ENCODE measurements at places on chromosomes 1 and 21.
A peak's percentile ranks its signal among the peaks of the same experiment; 100 is the strongest.

- no peak for DNase-seq
These were observed 12.6 kb downstream of the SUCO start for GRCh38 chr1:172545396-172546004.

DNA sequence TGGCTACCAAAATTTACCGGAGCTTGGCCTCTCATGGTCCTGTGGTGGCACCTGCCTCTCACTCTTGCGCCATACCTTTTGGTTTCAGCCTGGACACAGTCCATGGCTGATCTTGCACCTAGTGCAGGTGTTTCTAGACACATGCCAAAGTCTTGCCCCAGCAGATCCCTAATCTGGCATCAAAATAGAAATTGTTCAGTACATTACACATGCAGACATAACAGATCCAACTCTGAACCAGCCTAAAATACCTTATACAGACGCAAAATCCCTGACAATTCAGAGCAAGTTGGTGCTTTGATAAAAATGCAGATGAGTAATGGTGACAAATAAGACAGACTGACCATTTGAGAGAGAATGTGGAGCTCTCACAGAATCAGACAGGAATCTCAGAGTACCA, 44.1 kb downstream of the NGF start:
- no peak for DNase-seq

DNA sequence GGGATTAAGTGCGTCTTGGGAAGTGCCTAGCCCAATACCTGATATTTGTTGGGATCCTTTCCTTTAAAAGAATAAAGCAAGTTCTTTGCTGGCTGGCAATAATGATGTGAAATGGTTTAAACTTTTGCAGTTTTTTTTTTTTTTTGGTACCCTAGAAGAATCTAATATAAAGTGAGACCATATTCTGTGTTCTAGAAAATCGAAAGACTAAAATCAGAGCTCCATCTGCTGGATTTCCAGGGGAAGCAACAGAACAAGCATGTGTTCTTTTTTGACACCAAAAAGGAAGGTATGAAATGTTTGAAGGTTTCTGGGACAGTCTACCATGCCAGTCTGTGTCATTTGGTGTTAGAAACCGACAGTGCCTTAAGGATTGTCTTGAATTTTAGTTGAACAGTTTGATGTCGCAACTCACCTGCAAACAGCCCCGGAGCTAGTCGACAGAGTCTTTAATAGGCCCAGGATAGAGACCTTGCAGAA, 6.4 kb downstream of the UTP11 start:
- DNase-seq: peak; percentile 52

GRCh38 chr1:115261496-115261895, 76.6 kb downstream of the NGF start:
- DNase-seq: no peak

DNA sequence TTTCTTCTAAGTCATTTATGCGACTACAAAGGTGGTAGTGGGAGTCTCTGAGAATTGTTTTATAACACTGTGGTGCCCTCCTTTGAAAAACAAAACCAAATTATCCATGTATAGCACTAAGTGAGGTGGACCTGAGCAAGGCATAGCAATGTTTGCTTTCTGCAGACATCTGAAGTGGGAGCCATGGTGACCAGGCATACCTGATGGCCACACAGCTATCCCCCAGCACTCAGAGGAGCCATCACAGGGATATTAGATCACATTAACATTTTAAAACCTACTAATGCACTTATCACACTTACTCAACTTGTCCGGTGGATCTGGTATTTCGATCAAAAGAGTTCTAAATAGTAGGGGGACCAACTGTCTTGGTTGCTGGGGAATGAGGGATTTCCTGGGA, 24.8 kb upstream of the AVPR1B start:
- DNase-seq: no peak

Measured in GM03348 (cell line).